NCI-H2081 treated with DMSO at 0.1 percent for 48 hours (cell line): ENCODE measurements at places on chromosomes 2 and 18.

DNA sequence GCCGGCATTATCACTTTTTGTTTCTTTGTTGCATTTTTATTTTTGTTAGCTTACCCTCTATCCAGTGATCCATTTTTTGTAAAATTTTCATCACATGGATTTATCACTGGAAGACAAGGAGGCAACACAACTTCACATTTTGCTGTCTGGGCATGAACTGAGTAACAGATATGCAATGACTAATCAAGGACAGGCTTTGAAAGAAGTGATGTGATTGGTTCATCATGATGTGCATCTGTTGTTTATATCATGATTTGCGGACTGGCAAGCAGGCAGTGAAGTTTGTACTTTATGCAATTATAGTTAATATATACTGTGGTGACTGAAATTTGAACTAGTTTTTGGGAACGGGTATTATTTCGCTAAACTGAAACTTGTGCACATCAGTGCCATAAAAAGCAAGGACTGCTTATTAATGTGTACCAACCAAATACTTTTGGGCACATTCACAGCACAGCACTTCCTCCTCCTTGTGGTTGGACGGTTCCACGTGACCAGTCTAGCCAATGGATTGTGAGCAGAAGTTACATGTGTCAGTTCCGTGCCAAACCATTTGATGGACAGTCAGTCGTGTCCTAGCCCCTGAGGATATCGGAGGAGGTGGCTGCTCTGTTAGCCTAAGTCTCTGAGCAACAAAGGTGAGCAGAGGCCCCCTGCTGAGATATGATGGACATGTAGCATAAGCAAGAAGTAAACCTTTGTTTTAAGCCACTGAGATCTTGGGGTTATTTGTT is 201.4 kb upstream of the SIX2 start:
- no peak for DNase-seq

DNA sequence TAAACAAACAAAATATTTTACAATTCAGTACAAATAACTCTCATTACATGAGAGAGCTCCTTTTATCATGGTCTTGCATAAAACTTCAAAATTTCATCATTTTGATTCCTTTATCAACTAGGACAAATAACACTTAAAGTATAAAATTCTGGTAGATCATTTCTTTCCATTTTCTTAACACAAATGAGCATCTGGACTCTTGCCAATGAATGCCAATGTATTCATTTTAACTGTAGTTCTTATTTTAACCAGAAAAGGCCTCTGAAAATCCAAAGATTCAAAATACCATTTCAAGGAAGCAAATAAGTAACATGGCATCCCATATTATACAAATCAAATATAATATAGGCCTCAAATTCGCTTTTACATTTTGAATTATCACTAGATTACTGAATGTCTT is 13.8 kb upstream of the POU3F3 start:
- no peak for DNase-seq

- DNase-seq = no peak
Observed at GRCh38 chr2:176080540-176081375, 3.0 kb downstream of the EVX2 start.

GRCh38 chr2:231605607-231606091 is 13.0 kb downstream of the TEX44 start:
- DNase-seq = no peak

DNA sequence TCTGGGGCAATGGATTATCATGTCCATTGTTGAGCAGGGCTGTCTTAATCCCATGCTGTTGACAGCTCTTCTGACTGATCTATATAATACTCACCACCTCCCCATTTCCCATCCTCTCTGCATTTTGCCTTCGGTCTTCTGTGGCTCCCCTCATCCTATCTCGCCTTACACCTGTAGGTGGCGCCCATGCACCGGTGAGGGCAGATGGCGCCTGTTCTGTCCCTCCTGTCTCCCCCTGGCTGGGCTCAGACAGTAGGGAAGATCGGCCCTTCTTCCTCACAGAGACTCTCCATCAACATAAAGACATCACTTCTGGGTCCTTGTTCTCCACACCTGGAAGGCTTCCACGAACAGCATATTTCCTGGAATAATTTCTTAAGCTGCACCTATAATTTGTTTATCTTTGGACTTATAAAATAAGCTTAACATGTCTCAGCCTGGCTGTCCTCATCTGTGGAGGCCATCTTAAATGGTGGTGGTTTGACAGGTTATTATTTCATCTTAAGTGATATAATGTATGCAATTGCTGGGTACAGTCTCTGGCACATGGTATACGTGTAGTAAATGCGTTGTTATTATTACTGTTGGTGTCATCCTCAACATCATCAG is 10.9 kb upstream of the CDH20 start:
- peak; percentile 21 for DNase-seq

DNA sequence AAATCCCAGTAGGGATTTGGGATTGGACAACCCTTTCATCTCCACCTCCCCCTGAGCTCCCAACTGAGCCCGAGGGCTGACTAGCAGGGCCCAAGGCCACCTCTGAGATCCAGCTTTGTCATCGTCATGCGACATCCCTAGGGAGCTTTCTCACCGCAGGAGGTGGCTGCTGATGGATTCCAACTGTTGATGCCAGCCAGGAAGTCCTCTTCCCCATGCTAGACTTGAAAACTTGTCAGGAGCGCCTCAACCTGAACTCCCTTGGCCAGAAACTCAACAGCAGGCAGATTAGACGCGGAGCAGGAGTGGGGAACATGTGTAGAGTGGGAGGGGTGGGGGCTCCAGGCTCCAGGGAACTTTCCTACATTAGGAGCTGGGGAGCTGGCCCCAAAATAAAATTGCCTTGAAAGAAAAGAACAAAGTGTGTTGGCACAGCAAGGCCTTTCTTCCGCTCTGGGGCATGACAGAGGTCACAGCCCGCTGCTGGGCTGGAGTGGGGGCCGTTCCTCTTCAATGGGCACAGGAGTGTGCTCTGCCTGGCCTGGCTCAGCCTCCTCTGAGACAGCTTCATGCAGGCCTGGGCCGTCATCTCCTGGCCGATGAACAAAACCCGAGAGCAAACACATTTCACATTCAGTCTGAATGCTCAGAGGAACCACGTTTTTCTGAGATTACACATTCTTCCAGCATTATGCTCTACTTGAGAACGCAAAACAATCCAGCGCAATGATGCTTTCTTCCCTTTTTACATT is 34.5 kb downstream of the EMILIN2 start:
- no peak for DNase-seq

- no peak for DNase-seq
Observed at GRCh38 chr2:42230891-42231290, 61.7 kb downstream of the EML4 start.

DNA sequence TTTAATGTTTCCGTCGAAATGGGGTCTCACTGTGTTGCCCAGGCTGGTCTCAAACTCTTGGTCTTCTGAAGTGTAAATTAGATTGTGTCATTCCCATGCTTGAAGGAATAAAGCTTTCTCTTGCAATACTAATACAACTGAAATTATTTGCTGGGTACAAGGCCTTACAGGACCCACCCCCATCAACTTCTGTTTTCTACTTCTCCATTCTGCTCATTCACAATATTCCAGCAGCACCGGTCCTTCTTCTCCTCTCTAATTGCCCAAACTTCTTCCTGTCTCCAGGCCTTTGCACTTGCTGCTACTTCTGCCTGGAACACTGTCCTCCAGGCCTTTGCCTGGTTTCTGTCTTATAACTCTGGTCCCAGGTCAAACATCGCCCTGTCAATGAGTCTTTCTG is 73.8 kb downstream of the APOB start:
- no peak for DNase-seq

GRCh38 chr18:67517444-67517765 is 885 bp upstream of the DSEL start:
- no peak for DNase-seq

GRCh38 chr18:36817039-36817438 is 11.8 kb downstream of the TPGS2 start:
- DNase-seq = no peak

DNA sequence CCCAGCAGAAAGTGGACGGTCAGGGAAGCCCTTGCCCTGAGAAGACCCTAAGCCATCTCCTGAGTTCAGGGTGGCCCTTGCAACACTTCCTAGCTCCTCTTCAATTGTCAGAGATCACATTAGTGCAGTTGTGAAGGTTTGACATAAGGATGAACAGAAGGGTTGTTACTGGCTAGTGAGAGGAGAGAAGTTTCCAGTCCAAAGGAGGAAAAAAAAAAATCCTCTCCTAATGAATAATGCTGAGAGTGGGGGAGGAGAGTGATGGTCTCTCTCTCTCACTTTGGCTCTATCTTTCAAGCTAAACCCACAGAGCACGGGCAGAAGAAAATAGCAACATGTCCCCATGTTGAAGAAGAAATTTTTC is 819.9 kb downstream of the BCL11A start:
- DNase-seq = no peak

- no peak for DNase-seq
Observed at GRCh38 chr2:41854227-41854626, 193.6 kb upstream of the PKDCC start.

GRCh38 chr2:69065735-69066336 is 52.9 kb downstream of the ANTXR1 start:
- DNase-seq = no peak

DNA sequence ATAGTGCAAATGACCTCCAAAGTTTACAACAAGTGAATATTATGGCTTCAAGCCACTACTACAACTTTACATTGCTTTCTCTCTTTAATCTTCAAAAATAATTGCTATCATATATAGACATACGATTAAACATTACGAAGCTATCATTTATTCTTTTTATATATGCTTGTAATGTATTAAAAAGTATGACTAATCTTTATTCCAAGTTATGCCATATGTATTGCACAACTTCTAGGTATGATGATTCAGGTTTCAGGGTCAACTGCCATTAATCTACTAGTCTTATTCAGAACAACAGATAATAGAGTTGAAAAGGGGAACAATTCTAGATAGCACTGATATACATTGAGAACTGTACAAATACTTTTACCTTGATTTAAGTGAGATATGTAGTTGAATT is 506.2 kb upstream of the TMEFF2 start:
- DNase-seq = no peak

DNA sequence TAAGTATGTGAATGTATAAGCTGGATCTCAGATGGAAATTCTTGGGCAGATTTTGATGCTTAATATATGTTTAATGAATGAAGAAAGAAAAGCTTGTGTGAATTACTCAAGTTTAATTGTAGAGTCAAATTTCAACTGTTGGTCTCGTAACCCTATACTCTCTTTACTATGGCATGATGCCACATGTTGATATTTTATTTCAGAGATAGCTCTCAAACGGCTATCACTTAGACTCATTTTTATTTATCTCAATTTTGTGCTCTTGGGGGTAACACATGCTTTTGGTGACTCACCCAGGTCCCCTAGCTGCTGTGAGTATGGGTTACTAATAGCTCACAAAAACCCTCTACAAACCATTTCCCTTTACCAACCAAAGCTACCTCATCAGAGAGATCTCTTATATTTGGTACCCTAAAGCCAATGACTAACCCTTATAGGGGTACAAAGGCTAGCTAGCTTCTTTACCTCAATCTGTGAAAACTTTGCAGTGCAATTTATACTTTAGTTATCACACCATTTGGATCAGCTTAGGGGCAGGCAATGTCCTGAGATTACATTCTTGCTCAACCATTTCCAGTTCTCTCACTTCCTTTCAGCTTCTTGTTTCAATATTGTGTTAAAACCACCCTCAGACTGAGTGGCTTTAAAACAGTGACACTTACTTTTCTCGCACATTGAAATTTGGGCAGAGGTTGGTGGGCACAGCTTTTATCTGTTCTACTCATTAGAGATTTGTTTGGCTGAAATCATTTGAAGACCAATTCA is 240.3 kb downstream of the CDH7 start:
- no peak for DNase-seq

GRCh38 chr2:41206004-41206403 is 754.1 kb upstream of the SLC8A1 start:
- no peak for DNase-seq

GRCh38 chr2:112705575-112705974 is 15.2 kb upstream of the NT5DC4 start:
- no peak for DNase-seq

- DNase-seq = no peak
Observed at GRCh38 chr2:101012054-101012705, 10.1 kb downstream of the RPL31 start.

GRCh38 chr2:186691231-186691630 is 2.6 kb upstream of the FAM171B start:
- no peak for DNase-seq

DNA sequence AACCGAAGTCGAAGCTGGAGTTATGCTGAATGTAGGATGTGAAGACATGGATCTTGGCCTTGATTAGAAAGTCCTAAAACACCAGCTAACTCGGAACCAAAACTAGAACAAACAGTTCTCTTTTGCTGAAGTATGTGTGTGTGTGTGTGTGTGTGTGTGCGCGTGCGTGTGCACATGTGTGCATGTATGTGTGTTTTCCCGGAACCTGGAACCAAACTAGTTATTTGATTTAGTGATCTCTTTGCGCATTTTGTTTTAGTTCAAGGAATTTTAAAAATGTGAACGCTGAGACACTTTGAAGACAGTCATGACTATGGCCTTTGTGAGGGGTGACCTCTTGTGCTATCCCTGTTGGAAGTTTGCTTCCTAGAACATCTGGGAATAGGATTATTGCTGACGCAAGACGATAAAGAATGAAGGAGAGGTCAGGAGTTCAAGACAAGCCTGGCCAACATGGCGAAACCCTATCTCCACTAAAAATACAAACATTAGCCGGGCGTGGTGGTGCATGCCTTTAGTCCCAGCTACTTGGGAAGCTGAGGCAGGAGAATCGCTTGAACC is 23.8 kb downstream of the FHL2 start:
- no peak for DNase-seq

- DNase-seq = no peak
Observed at GRCh38 chr2:112217854-112218253, 37.0 kb downstream of the ZC3H8 start.

DNA sequence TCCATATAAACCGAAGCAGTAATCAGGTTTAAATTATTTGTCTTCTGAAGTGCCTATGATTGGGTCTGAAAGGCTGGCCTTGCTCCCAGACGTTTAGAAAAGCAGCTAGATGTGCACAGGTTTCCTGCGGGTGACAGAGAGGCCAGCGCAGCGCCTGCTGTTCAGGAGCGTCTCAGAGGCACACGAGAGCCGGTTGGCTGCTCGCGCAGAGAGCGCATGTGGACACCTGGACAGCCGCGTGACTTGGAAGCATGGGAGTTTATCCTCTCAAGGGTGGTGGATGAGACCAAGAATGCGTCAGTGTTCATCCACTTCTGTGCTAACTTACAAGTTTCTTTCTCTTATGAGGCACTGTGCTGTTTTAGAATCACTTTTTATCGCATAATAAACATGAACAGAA is 303.7 kb downstream of the PTGR3 start:
- DNase-seq = peak; percentile 80

GRCh38 chr2:112147382-112148168 is 9.4 kb downstream of the FBLN7 start:
- no peak for DNase-seq

GRCh38 chr2:120866483-120867140 is 130.9 kb downstream of the GLI2 start:
- no peak for DNase-seq

- no peak for DNase-seq
Observed at GRCh38 chr2:129872446-129872845, 107.0 kb upstream of the RAB6C start.

- DNase-seq = no peak
Observed at GRCh38 chr2:105802587-105802986, 57.9 kb downstream of the NCK2 start.

- no peak for DNase-seq
Observed at GRCh38 chr2:95267458-95268210, 6.6 kb upstream of the PROM2 start.

- DNase-seq = no peak
Observed at GRCh38 chr2:61841286-61841685, 12.6 kb downstream of the FAM161A start.

- no peak for DNase-seq
Observed at GRCh38 chr2:197159661-197160211, 150.8 kb downstream of the ANKRD44 start.
